NCI-H1105 (cell line): ENCODE measurements at places on chromosomes 16 and 17.

GRCh38 chr17:67004181-67004580, 39.7 kb downstream of the CACNG4 start:
- no peak for DNase-seq

DNA sequence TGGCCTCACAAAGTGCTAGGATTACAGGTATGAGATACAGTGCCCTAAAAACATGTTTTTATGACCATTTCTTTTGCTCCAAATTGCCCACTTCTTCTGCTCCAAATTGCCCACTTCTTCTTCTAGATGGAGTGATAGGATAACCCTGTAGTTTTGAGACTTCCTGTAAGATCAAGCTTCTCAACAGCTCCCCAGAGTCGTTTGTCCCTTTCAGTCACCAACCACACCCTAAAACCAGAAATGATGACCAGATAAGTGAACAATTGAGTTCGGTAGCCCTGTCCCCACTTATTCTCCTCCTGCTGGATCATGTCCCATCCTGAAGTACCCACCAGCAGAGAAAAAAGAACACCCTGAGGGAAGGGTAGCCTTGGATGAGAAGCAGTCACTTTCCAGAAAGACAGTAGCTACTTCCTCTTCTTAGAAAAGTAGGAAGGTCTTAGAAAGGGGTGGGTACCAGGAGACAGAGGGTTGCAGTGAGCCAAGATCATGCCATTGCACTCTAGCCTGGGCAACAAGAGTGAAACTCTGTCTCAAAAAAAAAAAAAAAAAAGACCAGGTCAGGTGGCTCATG, 2.5 kb downstream of the ODAD4 start:
- no peak for DNase-seq

DNA sequence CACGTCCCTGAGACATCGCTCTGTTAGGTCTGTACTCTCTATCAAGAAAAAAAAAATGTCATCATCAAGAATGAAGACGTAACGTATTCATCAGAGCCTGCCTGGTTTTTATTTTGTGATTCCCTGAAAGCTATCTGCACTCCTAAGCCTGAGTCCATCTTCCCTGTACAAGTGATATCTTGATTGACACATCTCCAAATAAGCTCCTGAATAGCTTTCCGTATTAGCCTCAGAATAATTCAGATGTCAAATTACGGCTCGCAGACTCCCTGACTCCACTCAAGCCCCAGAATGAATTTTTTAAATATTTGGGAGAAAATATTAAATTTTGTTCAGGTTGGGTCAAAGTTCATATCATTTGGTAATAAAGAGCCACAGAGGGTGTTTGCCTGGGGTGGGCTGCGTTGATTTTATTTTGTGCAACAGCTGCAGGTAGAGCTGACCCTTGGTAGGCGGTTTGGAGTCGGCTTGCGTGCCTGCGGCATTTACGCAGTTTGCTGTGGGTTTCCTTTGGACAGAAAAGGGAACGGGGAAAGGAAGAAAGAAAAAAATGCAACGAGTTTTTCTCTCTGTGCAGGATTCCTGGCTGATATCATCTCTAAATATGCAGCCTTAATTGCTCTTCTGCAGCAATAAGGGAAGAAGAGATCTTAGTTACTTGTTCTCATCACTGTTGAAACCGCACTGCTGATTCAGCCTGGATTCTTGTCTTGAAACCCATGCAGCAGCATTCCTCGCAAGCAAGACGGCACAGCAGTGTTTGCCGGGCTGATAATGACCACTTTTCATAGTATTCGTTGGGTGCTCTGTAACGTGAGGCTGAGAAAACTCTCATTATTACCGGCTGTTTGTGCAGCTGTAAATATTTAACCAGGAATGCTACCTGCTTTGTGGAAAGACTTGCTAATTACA, 114.7 kb downstream of the IRX3 start:
- peak; percentile 91 for DNase-seq

- DNase-seq, result no peak
Observed at GRCh38 chr16:51565184-51565583, 414.1 kb upstream of the SALL1 start.

DNA sequence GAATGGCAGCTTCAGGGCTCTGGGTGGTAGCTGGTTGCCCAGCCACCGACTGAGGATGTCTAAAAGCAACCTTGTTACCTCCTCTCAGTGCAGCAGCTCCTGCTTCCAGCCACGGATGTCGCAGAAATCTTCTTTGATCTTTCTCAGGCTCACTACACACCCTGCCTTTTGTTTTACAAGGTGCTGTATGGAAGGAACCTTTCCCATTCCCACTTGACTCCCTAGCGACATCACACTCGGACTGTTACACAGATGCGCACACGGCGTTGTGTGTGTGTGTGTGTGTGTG, 135.8 kb upstream of the CPHXL start:
- no peak for DNase-seq

- DNase-seq, result peak; percentile 81
Observed at GRCh38 chr16:55701442-55702319, 45.9 kb downstream of the SLC6A2 start.

- no peak for DNase-seq
Observed at GRCh38 chr17:1830288-1830687, 483 bp downstream of the RPA1 start.

- no peak for DNase-seq
Observed at GRCh38 chr17:31105991-31106390, 11.2 kb downstream of the NF1 start.

DNA sequence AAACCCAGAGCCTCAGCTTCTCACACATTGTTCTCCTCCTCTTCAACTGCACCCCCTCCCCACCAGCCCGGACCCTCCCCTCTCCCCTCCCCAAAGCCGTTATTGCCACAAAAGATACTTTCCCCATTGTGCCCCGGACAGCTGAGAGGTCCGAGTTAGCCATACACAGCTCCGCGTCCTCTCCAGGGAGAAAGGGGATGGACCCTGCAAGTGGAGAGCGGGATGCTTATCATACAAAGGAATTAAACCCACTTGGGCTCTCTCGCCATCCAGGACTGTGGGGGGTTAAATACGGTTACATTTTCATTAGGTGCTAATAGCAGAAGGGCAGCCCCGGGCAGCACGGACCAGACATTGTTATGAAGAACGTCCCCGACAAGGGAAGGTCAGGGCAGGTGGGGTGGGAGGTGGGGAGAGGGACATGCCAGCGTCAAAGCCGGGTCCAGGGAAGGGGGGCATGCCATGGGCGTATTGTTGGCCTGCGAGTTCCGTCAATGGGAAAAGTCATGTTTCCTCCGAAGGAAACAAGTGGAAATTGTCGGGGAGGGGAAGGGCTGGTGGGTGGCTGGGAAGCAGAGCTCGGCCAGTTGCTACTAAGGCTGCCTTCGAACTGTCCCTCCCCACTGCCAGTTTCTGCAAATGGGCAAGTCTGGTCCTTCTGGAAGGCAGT, 99.1 kb downstream of the SOX9 start:
- no peak for DNase-seq

GRCh38 chr16:74575175-74575806, 31.6 kb downstream of the GLG1 start:
- no peak for DNase-seq
